GM20000 (cell line): ENCODE measurements at places on chromosomes 2 and 18.

DNA sequence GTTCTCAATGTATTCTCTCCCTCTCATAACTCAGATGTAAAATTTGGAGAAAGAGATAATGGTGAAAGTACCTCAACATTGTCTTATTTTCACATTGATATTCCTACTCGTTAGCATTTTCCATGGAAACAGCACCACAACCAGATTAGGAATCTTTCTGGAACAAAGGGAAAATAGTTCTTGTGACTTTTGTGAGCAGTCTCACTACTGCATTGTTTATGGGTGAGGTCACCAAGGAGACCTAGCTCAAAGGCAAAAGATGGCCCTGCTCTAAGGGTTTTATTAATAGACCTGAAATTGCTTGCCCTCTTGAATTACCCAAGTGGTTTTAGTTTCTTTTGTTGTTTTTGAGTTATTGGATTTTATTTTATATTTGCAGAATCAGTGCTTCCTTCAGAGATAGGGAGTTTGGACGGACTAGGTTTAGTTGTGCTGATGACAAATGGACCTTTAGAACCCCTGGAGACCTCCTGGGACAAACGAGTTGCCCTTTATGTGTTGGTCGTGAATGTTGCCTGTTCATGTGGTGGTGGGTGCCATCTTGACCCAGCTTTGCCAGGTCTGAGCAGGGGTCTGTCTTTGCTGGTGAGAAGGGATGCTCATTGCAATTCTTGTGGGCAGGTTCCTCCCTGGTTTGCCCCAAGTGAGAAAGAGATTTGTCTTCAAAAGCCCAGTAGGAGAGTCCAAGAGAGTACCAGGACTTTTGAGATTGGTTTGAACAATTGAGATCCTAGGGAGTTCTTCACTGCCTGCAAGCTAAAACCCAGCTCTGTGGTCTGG is 58.1 kb downstream of the INPP4A start:
- DNase-seq, result no peak

- DNase-seq, result no peak
These were observed 28.9 kb downstream of the OSBPL1A start for GRCh38 chr18:24368749-24369148.

- no peak for DNase-seq
These were observed 713.1 kb upstream of the SOX11 start for GRCh38 chr2:4979111-4979510.

GRCh38 chr2:36570416-36570815 is 27.6 kb downstream of the FEZ2 start:
- DNase-seq, result no peak

- DNase-seq, result no peak
These were observed 7.5 kb downstream of the PRLH start for GRCh38 chr2:237573721-237574415.

- DNase-seq, result no peak
These were observed 4.4 kb upstream of the ASB1 start for GRCh38 chr2:238422285-238422684.
